ENCODE measurements at places on chromosomes 16 and 17.
A peak's percentile ranks its signal among the peaks of the same experiment; 100 is the strongest.

GRCh38 chr16:80680046-80680445, 124.4 kb downstream of the CDYL2 start:
- no peak for DNase-seq

DNA sequence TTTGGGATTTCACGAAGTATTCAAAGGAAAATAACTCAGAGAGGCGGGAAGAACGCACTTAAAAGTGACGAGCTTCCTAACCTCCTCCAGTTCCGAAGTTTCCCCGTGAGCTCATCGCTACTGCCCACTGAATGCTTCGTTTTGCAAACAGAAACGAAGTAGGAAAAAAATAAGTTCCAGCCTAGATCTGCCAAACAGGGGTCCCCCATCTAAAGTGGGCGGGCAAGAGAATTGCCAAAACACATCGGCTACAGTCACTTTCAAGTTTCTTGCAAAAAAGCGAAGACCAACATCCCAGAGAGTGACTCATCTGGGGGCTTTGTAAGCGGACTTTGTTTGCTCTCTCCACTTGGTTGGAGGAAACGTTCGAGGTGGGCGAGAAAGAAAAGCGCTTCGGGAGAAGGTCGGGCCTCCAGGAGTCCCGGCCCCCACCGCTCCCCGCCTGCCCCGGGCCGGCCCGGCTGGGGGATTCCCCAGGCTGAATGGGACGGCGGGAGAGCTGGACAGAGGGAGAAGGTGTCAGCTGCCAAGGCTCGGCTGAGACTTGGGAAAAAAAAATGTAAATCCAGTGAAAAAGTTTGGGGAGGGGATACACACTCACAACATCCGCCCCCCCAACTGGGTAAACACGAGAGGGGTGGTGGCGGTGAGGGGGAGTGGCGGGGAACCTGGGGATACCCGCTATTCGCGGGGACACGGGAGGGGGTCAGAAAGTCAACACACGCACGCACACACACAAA, 1.0 kb downstream of the VEZF1 start:
- peak; percentile 26 for DNase-seq

GRCh38 chr17:44467108-44467507, 36.1 kb downstream of the GPATCH8 start:
- DNase-seq, result no peak

DNA sequence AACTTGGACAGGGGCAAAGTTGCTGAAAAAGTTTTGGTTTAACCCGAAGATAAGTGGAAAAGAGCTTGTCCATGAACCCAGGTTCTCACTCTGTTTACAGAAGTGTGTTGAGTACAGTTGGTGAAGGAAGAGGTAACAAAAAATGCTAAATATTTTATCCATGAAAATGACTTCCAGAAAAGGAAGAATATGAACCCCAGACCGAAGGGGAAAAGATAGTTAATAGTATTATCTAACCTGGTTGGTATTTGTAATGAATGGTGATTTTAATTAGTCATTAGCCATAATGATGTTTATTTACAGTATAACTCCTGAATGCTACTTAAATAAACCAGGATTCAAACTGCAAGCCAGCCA, 574 bp upstream of the TMEM106A start:
- no peak for DNase-seq

GRCh38 chr17:78555746-78556401, 21.3 kb downstream of the DNAH17 start:
- DNase-seq, result no peak

GRCh38 chr17:2266865-2267228, 36.7 kb downstream of the SMG6 start:
- no peak for DNase-seq

DNA sequence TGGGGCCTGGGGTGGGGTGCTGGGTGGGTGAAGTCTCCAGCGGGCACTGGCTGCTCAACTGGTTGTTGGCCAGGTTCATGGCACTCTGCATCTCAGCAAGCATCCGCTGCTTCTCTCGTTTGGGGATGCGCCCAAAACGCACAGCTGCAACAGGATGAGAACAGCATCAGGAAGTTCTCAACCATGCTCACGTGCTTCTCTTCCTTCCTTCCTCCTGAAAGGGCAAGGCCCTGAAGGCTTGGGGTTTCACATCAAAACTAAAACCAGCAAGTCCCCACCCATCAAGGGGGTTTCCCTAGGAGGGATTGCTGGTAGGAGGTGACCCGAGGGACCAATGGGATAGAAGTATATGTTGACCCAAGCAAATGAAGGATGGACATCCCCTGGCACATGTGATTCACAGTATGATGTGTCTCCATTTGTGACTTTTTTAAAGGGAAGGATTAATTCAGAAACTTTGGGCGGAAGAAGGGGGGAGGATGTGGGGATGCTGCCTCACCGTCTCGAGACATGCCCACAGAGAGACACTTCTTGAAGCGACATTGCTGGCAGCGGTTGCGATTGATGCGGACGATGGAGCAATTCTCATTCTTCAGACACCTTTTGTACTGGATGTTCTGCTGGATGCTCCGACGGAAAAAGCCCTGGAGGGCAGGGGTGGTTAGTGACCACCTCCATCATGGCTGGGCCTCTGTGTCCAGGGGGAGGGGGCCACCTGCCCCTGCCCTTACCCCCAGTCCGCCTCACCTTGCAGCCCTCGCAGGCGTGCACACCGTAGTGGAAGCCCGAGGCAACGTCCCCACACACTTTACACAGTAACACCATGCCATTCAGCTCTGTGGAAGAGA, 4.2 kb downstream of the NR1D1 start:
- peak; percentile 76 for DNase-seq

GRCh38 chr16:74922150-74923138, 62.5 kb downstream of the WDR59 start:
- no peak for DNase-seq

DNA sequence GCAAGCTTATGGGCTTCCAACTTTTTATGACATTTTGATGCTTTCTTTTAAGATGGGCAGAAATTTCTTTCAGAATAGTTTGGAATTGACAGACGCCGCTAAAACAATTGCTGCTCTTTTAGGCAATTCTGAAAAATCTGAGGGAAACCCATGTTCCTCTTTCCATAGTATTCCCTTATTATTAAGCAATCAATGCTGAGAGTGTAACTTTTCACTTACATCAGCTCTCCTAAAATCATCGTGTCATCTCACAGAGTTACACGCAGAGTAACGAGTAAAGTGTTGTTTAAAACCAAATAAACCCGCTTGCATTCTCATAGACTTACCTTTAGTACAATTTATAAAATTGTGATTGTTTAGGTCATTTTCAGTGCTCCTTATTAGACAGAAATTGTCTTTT, 150.6 kb downstream of the MAF start:
- no peak for DNase-seq

- no peak for DNase-seq
Measured at GRCh38 chr17:79777120-79777893, 641 bp upstream of the CBX2 start.

DNA sequence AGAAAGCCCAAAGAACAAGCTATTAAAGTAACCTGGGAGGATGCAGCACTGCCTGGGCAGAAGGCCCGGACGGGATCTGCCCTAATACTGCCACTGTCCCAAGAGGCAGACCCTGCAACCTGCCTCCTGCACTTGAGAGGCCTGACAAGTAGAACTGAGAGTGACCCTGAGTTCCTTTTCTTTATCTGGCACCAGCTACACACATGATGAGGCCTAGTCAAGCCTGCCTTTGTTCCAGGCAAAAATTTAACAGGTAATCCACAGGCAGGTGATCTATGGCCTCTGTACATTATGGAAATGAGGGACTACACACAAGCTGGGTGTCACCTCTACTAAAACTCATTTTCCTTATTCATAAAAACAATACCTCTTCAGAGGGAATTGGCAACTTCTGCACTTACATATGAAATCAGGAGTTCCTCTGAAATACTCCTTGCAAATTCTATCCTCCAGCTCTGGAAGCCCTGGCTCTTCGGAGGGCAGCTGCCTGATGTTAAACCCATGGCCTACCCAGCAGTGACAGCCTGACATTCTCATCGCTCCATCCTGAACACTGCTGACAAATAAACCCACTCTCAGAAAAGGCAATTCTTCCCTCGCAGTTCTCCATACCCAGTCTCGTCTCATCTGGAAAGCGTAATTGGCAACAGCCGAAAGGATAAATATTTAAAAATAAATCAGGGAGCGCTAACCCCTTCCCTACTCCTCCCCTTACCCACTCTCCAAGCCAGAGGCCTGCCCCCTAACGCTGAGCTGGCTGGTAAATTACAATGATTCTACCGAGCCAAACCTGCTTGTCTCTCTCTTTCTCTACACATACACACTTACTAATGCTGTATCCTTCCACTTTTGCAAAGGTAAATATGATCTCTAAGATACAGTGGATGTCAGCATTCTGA, 2.5 kb upstream of the ZFHX3 start:
- no peak for DNase-seq

GRCh38 chr16:3046641-3047386, 453 bp downstream of the MMP25 start:
- no peak for DNase-seq

- peak; percentile 55 for DNase-seq
Measured at GRCh38 chr16:19223235-19224170, 55.5 kb downstream of the SYT17 start.

DNA sequence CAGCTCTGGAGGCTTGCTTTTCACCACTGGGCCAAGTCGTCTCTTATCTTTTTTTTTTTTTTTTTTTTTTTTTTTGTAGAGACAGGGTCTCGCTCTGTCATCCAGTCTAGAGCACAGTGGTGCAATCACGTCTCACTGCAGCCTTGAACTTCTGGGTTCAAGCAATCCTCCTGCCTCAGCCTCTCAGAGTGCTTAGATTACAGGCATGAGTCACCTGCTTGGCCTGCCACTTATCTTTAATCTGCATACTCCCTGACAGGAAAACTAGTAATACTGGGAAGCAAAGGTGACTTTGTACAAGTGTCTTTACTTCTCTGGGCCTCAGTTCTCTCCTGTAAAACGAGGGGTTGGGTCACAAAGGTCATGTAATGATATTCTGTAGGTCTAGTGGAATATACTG, 15.0 kb downstream of the NTN1 start:
- DNase-seq, result no peak

- DNase-seq, result peak; percentile 23
Measured at GRCh38 chr17:50865060-50865867, 890 bp downstream of the TOB1 start.

DNA sequence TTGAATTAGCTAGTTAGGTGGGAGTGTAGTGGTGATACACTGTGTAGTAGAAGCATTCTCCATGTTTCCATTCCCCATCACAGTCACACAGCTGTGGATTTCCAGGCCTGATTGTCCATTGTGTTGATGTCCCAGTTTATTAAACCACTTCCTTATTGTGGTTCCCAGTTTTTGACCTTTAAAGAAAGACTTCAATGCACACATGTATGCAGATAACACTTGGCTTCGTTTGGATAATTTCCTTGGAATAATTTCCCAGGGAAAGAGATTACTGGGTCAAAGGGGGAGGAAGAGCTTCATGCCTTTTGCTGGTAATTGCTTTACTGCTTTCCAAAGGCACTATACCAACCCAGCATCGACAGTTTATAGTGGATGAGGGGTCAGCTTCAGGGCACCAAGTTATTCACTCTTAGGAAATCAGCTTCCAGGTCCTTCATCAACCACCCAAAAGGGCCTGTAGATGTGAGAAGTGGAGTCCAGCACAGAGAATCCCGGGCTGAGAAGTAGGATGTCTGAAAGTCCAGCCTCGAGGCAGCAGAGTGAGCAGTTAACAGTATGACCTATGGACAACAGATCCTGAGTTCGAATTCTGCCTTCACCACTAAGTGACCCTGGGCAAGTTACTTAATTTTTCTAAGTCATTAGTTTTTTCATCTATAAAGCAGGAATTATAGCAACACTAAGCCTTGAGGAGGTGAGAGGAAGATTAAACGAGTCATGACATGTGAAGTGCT, 31.3 kb upstream of the TNS4 start:
- DNase-seq, result no peak

DNA sequence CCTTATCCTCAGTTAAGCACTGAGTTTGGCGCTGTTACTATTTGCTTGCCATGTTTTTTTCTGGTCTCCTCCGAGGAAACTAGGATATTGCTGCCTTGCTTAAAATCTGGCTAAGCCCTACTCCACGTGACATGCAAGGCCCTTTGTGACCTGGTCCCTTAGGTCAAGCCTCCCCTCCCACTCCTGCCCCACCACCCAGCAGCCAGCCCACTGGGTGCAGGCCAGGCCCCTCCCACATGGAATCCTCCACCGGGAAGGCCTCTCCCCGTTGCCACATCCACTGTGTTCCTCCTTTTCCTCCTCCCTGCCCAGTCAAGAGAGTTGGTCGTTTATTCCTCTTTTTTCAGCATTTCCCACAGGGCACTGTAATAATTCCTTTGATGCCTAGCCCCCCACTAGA, 16.2 kb downstream of the PSMD3 start:
- DNase-seq, result no peak

- DNase-seq, result no peak
Measured at GRCh38 chr16:84840687-84841627, 21.2 kb downstream of the CRISPLD2 start.

GRCh38 chr17:79212149-79213087, 137.8 kb downstream of the ENGASE start:
- no peak for DNase-seq

DNA sequence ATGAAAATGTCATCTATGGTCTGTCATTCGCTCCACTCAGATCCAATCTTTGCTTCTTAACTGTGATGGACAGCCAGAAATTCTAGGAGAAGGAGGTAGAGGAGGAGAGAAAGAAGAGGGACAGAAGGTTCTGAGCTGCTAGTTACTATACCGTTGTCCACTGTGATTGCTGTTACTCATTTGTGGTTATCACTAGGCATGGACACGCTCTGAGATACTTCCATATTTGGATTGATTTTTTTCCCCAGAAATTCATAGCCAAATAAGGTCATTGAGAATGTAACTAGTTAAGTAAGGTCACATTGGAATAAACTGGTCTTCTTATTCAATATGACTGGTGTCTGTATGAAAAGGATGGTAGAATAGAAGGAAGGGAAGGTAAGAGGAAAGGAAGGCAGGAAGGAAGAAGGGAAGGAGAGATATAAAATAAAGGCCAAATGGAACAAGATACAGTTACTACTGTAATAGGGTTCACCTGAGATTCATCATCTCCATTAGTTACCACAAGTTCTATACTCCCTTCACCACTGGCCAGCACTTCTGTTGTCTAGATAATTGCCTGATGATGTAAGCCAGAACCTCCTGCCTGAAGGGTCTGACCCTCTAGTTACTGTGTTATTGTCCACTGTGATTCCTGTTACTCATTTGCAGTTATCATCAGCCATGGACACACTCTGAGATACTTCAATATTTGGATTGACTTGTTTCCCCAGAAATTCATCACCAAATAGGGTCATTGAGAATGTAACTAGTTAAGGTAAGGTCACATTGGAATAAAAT, 2.9 kb downstream of the KRTAP9-7 start:
- DNase-seq, result no peak

DNA sequence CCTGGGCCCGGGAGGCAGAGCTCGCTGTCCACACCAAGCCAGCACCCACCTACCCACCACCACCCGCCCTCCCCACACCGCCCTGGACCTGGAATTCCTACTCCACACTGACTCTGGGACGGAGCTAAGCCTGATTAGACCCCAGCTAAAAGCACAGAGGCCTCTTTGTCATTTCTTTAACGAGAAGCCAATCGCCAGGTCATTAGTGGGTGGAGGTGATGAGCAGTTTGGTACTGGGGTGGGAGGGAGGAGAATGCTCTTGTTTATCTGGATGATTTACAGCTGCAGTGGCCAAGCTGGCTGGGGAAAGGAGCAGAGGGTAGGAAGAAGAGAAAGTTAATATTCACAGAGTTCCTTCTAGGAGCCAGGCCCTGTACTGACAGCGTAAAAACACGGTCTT, 6.0 kb upstream of the BHLHA9 start:
- no peak for DNase-seq
